CD8-positive, alpha-beta T cell (primary cell): ENCODE measurements at places on chromosomes 11 and 22.
A peak's percentile ranks its signal among the peaks of the same experiment; 100 is the strongest.

GRCh38 chr11:57498540-57498939, 17.0 kb downstream of the SLC43A1 start:
- no peak for DNase-seq

DNA sequence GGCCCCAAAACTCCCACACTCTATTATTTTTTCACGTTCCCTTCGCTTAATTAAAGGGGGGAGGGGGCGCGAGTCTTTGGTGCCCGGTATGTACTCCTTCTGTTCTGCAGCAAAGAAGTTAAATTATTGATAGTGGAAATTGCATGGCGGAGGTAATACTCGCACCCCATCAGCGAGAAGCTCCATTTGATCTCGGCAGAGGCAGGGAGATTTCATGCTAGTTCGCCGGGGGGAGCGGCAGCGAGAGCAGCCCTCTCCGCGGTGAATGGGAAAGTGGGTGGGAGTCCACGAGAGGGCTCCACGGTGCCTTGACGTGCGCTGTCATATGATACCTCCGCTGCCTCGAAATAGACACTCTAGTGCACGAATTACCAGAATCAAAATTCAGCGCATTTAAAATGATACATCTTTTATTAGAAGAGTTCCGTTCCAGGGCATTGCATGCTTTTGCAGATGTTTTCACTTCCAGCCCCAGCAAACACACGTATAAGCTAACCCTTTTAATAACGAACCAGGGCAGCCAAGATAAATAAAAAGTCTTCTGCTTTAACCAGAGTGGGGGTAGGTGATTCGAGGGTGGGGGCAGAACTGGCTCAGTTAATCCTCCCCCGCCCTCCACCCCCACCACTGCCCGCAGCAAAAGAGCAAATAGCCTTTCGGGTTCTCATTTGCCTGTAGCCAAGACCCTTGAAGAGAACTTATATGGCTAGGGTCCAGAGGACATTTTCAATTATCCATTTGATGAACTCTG, 1.3 kb upstream of the BDNF start:
- no peak for DNase-seq

- DNase-seq: no peak
Observed at GRCh38 chr11:122100756-122101080, 15.3 kb downstream of the BLID start.

GRCh38 chr11:68373189-68373814, 60.9 kb downstream of the LRP5 start:
- no peak for DNase-seq

DNA sequence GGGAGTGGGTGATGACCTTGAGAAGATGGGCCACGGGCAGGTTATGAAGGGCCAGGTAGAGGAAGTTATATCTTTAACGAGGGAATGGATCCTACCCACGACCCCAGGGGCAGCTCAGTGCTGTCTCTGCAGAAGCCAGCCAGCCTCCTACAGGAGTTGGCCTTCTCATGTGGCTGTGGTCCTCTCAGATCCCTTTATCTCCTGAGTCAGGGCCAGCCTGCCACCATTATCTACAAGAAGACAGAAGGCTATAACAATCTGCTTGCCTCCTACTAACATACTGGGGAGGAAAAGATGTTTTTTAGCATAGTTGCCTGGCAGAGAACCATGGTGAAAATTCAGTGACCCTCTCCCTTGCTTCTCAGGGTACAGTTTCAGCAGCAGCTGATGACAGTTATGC, 7.0 kb upstream of the YWHAH start:
- DNase-seq: no peak

DNA sequence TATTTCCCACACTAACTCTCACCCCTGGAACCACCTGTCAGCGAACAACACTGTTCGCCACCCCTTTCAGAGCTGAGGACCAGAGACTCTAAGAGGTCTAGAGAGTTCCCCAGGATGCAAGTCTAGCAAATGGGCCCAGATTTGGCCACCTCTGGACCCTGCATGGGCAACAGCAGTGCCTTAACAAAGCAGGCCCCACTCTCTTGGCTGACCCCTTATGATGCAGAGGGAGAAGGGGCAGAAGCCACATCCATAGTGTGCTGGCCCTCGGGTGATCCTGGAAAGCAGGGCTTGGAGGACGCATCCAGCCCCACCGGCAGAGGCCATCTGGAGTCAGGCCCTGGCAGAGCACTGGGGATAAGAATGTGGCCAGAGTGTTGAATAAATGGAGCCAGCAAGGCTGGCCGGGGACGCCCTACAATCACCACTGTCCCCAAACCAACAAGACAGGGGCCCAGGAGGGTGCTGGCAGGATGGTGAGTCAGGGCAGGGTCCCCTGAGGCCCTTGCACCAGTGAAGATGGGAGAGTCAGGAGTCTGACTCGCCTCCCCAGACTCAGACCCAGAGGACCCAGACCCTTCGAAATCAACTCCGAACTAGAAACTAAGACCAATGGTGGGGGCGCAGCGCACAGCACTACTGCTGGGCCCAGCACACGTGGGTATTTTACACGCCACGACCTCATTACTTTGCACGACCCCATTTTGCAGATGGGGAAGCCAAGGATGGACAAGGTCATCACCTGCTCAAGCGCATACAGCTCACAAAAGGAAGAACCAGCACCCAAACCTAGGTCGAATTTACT, 6.5 kb downstream of the CSNK1E start:
- no peak for DNase-seq

DNA sequence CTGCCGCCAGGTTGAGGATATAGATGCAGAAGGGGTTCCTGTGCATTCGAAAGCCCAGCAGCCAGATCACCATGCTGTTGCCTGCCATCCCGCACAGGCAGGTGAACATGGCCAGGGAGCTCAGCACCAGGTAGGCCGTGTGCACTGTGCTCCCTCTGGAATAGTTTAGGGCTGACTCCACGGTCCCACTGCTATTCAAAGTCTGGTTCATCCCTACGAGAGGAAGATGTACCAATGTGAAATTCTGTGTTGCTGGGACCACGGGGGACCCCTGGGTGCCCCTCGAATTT, at the start of gene MRGPRD:
TSS of gene MRGPRD (minus strand) at position 211 of the 290 bp plus-strand sequence. CDS start at position 211, 0 bp downstream.
- no peak for DNase-seq

GRCh38 chr11:85663080-85663752, 1.7 kb downstream of the CREBZF start:
- peak; percentile 66 for DNase-seq

- no peak for DNase-seq
Observed at GRCh38 chr11:118491041-118491440, 36.2 kb upstream of the TTC36 start.

DNA sequence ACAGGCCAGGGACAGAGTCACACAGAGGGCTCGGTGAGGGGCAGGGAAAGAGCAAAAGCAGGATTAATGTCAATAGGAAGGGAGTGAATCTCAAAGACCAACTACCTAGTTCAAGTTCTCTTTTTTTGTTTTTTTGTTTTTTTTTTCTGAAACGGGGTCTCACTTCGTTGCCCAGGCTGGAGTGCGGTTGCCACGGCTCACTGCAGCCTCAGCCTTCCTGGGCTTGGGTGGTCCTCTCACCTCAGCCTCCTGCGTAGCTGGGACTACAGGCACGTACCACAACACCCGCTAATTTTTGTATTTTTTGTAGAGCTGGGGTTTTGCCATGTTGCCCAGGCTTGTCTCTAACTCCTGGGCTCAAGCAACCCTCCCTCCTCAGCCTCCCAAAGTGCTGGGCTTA, 9.7 kb upstream of the BCL9L start:
- DNase-seq: no peak

- no peak for DNase-seq
Observed at GRCh38 chr22:21044931-21045584, 688 bp upstream of the LRRC74B start.

DNA sequence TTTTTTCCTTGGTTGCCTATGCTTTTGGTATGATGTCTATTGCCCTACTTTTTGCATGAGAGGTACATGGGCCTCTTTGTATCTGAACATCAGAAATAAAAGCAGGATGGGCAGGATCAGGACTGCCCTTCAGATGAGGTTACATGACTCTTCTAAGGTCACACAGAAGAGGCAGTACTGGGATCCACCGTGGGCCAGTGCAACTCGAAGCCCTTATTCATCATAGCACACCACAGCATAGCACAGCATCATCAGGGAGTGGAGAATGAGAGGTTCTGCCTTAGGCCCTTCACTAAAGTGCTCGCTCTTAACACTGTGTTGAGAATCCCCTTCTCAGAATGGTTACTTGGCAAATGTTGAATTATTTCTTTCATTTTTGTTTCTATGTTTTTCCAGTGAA, 88.3 kb downstream of the C22orf31 start:
- DNase-seq: no peak

GRCh38 chr11:106379712-106380111, 302.2 kb downstream of the AASDHPPT start:
- no peak for DNase-seq

DNA sequence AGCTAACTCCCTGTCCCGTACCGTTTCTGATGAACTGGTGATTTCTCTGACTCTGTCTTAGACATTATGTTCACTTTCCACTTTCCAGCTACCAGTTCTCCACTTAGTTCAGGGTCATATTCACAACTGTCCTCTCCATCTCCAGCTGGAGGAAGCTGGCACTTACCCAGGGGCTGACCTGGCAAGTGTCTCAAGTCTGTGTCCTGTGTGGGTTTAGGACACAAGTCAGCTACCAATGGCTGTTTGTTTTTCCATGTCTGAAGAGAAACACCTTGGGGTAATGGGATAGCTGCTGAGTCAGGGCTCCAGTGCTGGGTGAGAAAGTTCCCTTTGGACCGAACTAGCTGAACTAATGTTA, 134.4 kb downstream of the CSNK2A3 start:
- no peak for DNase-seq

- DNase-seq: no peak
Observed at GRCh38 chr22:46073683-46074504, 76.4 kb upstream of the PPARA start.

GRCh38 chr22:50452649-50453048, 22.2 kb downstream of the SBF1 start:
- DNase-seq: no peak

DNA sequence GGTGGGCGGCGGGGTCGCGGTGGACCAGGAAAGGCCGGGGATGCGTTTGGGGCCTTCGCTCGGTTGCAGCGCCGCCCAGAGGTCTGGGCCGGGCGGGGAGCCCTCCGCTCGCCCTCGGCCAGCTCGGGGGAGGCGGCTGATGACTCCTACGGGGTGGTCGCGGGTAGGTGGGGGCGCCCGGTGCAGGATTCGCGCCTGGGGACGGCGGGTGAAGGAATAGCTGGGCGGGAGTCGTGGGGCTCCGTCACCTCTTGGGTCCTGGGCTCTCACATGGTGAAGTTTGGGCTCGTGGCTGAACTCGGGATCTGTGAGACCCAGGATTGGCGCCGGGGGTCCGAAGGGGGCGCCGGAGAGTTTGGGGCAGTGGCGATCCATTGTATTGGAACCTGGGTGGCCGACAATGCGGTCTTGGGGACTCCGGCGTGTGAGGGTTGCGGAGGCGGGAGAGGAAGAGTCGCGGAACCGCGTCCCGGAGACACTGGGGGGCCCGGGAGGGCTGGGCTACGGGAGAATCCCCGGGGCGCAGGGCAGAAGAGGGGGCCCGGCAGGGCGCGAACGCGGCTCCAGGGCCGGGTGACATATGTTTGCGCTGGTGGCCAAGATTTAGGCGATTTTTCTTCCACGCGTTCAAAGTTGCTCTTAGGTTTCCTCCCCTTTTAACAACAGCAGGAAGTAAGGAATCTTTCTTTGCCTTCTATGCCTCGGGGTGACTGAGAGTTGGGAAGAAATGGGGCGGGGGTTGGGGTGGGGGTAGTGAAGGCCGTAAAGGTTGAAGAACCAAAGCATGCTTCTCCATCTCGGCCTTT, 935 bp downstream of the QSER1 start:
- peak; percentile 21 for DNase-seq
